ENCODE measurements at places on chromosomes 5 and 9.

DNA sequence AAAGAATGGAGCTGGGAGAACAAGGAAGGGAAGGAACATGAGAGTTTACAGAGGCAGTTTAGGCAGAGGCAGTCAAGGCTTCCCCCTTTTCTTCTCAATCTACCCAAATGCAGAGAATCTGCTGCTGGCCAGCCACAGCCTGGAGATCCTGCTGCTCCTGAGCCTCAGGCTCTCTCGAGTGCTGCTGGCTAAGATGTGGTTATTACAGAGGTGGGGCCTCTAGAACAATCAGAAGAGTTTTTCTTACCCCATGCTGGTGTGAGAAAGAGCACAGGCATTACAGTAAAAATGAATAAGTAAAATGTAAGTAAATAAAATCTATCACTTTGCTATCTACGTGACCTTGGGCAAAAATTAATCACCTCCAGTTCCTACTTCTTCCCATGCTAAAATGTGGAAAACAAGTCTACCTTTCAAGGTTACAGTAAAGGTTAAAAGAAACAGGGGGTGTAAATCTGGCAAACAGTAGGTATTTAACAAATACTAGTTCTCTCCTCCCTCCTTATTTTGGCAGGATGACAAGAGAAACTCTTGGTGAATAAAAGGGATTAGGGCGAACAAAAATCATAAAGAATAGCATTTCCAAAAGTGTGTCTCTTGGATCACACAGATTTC lies 31.1 kb downstream of the FBXW11 start:
- no peak for DNase-seq

DNA sequence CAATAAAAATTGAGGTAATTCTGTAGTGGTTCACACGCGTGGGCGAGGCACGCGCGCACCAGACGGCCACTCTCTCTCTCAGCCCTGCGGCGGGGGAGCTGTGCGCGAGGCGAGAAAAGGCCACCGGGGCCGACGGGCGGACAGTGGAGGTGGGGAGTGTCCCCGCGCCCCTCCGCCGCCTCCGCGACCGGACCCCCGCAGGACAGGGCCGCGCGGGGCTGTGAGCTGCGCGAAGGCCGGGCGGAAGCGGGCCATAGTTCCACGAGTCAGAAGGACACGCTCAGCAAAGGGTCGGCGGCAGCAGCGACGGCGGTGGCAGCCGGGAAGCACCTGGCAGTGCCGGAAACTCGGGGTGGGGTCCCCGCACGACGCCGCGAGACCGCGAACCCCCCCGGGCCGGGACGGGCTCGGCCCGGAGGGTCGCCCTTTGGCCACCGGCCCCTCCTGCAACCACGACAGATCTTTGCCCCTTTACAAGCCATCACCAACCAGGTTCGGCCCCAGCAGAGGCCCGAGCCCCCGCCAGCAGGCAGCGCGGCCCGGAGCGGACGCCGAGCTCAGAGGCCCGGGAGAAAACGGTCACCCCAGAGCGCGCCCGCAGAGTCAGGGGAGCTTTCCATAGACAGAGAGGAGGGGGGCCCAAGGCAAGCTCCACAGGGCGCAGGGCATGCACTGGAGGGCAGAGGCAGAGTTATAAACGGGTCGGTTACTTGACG lies 60.9 kb downstream of the ZNF354C start:
- no peak for DNase-seq

DNA sequence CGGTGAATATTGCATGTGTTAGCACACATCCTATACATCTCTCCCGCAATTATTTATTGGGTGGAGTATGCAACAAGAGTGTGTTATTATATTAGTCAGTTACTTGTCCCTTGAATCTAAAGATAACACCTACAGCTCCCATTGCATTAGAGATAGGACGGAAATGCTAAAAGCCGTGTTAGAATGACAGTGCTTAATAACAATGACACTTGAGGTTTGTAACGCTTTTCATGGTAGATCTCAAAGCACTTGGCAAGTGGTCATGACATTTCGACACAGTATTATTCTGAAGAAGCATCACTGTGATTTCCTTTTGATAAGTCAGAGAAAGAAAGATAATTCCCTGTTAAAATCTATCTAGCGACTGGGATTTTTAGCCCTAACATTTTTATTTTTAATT lies 33.4 kb upstream of the TRIO start:
- no peak for DNase-seq

DNA sequence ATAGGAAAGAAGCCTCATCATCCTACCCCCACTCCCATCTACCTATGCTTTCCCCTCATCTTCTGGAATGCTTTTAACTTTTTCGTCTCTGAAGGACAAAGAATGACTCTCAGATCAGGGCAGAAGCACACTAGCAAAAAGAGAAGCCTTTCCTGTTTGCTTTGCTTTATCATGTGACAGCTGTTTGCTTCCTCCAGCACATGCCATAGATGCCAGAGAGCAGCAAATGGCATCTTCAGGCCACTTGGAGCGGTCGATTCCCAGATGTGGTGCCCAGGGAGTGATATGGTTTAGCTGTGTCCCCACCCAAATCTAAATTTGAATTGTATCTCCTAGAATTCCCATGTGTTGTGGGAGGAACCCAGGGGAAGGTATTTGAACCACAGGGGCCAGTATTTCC lies 294.8 kb downstream of the GADD45G start:
- DNase-seq: no peak

DNA sequence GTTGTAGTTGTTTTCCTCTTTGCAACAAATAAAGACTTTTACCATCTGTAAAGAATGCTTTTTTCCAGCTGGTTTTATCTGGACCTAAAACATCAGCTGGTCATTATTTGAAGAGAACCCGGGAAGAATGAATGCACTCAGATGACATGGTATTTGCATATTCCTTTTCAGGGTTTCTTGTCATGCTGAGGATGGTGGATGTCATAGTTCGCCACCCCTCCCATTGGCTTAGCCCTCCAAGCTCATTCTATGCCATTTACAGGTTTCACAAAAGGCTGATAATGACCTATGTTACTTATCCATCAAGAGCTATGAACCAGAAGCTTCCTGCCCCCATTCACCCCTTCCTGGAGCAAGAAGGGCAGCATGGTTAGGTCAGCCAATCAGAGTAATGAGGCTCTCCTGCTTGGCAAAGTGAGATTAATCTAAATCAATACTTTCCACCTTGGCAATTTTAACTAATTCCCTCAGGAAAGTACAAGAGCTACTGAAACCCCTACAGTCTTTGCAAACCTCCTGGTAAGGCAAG lies 440.5 kb upstream of the TLE4 start:
- DNase-seq: no peak

- peak; percentile 8 for DNase-seq
Observed at GRCh38 chr9:122265149-122265915, 650 bp downstream of the MRRF start.

DNA sequence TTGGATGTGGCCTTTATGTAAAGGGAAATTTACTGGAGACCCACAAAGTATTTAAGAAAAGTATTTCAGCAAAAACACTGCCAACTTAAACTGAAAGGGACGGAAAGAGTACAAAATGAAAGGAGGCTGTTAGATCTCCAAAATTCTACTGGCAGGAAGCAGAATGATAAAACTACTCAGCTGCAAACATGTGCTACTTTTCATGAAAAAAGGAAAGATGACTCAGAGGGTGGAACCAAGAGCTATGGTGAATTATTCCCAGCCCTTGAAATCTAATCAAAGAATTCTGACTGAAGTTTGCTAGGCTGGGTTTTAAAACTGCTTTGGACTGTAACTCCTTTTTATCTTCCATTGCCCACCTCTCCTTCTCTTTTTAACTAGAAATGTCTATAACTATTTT lies 58.6 kb upstream of the ZBED3 start:
- DNase-seq: no peak

- no peak for DNase-seq
Observed at GRCh38 chr5:61599370-61600122, 267.5 kb downstream of the ZSWIM6 start.

GRCh38 chr5:165448753-165449152 lies 1943.3 kb downstream of the MAT2B start:
- DNase-seq: no peak

DNA sequence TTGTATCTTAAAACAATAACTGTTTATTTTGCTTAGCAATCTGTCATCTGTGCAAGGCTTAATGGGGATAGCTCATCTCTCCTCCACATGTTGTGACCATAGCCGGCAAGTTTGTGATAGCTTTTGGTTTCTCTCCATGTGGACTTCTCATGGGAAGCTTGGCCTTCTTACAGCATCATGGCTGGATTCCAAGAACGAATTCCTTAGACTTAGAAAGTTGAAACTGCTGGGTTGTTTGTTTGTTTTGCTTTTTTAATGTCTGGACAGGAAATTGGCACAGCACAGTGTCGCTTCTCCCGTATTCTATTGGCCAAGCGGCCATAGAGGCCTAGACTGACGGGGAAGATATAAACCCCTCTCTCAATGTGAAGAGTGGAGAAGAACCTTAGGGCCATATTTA lies 61.0 kb upstream of the PRDM9 start:
- DNase-seq: no peak

DNA sequence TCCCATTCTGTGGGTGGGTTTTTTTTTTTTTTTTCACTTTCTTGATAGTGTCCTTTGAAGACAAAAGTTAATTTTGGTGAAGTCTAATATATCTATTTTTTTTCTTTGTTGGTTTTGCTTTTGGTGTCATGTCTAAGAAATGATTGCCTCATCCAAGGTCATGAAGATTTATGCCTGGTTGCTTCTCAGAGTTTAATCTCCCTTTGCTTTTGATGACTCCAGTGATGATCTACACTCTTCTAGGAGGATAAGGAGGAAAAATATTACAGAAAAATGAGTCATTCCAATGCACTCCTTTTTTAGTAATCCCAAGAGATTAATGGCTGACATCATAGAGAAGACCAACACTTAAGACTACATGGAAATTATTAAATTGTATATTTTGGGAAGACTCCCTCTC lies 79.7 kb upstream of the ICE1 start:
- DNase-seq: no peak

- DNase-seq: no peak
Observed at GRCh38 chr9:103816146-103816545, 278.0 kb upstream of the SMC2 start.

GRCh38 chr9:15549611-15550010 lies 3.2 kb upstream of the CCDC171 start:
- DNase-seq: no peak

DNA sequence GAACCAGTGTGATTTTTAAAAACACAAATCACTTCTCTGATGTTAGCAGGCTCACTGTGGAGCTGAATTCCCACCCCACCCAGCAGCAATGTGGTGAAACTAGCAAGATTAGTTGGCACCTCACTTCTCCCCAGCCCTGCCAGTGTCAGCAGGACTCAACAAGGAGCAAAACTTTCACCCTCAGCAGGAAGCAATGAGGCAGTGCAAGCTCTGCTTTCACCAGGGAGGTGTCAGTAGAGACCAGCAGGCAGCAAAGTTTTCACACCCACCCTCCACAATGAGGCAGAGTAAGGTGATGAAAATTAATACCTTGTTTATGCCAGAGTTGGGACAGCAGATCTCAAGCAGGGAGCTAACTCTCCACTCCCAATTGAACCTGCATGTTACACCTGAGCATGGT lies 565.0 kb downstream of the CETN3 start:
- DNase-seq: no peak

GRCh38 chr5:59361454-59361853 lies 532.1 kb downstream of the PDE4D start:
- DNase-seq: no peak

GRCh38 chr5:115262011-115262320 lies 711 bp downstream of the PGGT1B start:
- DNase-seq: no peak

DNA sequence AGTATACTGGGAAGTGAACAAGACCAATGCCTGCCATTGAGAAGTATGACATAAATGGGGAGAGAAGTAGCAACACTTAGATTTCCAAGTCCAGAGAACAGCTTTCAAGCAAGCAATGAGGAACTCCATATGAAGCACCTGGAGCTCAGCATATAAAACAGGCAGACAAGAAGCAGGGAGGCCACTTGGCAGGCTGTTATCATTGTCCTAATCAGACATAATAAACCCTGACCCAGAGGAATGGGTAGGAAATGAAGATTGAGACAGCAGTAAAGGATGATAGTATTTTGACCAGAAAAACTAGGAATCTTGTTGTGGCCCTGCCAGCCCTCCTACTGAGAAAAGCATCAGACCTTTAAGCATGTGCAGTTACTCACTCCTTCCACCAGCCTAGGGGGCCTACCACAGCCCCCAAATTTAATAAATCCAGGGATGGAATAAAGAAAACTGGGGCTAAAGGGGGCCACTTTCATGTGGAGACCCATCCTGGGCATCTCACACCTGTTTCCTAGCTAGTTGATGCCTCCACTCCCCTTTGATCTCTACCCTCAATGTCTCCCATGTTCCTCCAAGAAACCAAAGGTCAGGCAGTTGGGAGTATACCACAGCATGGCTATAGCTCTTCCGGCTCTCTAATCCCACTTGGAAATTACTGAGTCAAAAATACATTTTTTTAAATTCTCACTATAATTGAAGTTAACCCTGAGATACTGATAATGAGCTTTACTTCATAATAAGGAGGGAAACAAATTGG lies 135.1 kb downstream of the SIL1 start:
- DNase-seq: no peak

DNA sequence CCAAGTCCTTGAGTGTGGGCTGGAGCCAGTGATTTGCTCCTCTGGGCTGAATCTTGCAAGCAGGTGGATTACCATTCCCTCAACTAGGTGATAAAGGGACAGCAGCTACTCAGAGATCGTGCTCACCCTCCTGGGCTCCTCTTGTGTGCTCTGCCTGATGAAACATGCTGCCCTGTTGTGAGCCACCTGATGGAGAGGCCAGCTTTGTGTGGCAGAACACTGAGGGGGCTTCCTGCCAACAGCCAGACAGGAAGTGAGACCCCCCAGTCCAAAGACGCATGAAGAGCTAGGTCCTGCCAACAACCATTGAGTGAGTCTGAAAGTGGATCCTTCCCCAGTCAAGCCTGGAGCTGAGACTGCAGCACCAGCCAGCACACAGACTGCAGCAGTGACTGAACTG lies 106.4 kb upstream of the IRX2 start:
- DNase-seq: no peak

DNA sequence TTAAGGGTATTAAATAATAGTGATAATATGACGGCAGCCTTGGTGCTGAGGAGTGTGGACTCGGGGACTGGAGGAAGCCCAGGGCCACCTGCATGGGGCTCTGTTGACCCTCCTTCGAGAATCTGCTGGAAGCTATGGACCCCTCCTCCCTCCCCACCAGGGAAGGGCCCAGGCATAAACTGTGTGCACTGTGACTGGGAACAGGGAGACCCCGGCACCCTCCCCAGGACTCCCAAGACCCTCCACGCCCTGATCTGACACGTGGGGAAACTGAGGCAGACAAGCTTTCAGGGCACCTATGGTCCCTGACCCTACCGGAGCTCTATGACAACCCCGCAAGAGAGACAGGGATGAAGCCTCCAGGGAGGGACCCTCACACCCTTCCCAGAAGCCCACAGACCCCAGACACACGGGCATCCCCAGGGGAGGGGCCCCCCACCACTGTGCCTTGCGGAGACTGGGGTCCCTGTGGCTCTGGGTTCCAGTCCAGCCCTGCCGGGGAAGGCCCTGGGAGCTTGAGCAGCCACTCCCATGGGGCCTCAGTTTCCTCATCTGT lies 6.5 kb upstream of the EGFL7 start:
- DNase-seq: no peak

DNA sequence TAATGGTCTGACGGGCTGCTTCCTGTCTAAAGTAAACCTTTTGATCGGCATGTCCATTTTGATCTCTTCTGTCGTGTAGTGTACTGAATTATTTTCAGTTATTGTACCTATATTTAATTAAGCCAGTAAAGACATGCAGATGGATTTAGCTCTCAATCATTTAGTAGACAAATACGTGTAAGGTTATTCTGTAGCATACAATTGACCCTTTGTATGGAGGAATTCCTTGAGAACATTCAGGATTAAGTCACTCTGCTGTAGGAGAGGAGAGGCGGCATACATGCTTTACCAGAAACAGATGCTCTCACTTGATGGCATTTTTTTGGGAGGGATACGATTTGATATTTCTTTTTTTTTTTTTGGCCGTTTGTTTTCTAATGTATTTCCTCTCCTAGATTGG lies 141.0 kb downstream of the PBX3 start:
- no peak for DNase-seq

Data from activated CD4-positive, alpha-beta T cell treated with anti-CD3 and anti-CD28 coated beads, Interleukin-2, amount 50 U/mL, for 1 hour (primary cell).